ENCODE measurements at places on chromosomes 13 and 19.
A peak's percentile ranks its signal among the peaks of the same experiment; 100 is the strongest.

GRCh38 chr13:26964278-26965250 lies 204.0 kb upstream of the GPR12 start:
- no peak for DNase-seq

DNA sequence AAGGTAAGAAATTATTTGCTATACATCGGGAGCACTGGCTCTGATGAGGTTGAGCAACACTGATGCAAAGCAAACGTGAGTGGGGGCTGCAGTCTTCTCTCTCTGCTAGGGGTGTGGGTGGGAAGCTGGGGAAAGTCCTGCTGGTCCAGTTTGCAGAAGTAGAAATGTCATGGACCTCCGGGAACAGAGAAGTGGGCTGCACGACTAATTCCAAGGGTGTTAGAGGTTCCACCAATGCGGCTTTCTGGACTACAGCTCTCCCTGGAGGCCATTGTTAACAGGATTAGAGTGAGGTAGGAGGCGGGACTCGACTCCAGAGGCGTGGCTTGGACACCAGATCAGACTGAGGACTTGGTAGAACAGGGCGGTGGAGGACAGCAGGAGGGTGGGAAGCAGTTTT lies 5.7 kb upstream of the FBXO27 start:
- no peak for DNase-seq

GRCh38 chr19:29812080-29812880 lies 489 bp downstream of the CCNE1 start:
- DNase-seq, result no peak

DNA sequence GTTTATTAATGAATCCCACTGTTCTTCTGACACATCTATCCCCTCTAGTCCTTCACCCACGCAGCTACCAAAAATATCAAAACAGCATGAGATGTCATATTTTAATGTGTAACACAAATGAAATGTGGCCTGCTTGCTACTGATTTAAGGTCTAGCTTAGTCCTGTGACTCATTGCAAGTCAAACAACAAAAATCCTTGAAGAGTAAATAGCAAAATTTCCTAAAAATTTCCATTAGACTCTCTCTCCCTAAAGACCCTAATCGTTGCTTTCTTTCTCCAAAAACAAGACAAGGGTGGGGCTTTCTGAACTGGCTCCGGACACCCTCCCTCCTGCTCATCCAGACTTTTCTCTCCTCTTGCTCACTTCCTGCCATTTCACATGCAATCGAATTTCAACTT lies 99.9 kb upstream of the IPO5 start:
- DNase-seq, result no peak

DNA sequence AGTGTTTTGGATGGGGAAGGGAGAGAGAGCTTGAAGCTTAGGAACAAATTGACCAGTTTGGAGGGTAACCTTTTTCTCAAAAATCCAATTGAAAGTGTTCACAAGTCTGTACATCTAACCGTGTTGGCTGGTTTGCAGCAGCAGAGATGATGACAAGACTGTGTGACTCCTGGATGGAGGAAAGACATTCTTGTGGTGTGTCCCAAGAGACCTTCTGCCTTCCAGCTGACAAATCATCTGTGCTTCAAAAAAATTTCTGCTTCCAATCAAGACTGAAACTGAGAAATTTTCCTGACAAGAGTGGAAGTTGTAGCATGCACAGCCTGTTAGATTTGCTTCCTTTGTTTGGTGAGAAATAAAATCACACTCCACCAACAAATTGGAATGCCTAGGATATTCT lies 56.2 kb downstream of the LACC1 start:
- DNase-seq, result no peak

DNA sequence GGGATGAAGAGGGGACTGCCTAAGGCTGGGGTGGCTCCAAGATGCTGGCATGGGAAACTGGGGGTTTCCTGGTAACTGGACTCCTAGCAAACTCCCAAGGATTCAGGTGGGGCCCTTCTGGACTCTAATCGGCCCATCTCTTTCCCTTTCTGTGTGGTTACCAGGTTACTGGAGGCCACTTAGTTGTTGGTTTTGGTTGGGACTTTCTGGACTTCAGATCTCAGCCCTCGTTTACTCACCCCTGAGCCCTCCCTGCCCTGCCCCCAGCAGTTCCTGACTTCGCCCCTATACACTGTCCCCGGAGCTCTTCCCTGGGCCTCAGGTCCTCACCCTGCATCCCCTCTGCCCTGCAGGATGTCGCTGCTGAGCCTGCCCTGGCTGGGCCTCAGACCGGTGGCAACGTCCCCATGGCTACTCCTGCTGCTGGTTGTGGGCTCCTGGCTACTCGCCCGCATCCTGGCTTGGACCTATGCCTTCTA lies 328 bp downstream of the CYP4F12 start:
- no peak for DNase-seq

DNA sequence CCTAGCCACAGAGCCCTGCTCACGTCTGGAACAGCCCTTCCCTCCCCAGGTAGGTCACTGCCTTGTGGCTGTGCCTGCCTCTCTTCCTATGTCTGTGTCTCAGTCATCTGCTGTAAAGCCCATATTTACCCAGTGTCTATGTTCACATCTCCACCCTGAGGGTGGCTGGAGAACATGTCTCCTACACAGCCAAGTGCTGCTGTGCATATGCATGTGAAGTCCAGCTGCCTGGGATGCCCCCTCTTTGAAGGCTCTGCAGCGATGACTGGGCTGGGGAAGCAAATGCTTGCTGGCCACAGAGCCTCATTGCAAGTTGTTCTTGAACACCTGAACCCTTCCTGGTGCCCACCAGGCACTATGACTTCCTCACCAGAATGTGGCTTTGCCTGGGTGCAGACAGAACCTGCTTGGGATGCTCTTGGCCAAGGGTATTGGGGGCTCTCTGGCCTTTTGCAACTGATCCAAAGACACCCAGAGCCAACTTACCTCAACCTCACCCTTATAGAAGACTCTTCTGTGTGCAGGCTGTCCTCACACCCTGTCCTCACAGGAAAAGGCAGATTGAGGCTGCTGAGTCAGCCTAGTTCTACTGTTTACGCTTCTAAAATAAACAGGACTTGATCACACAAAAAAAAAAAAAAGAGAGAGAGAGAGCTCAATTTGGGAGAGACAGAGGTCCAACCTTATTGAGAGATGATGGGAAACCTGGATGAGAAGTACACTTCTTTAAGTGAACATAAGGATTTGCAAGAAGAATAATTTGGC lies 26.5 kb downstream of the MRPL57 start:
- no peak for DNase-seq

- peak; percentile 71 for DNase-seq
These were observed 616 bp downstream of the HNRNPUL1 start for GRCh38 chr19:41264581-41265394.

DNA sequence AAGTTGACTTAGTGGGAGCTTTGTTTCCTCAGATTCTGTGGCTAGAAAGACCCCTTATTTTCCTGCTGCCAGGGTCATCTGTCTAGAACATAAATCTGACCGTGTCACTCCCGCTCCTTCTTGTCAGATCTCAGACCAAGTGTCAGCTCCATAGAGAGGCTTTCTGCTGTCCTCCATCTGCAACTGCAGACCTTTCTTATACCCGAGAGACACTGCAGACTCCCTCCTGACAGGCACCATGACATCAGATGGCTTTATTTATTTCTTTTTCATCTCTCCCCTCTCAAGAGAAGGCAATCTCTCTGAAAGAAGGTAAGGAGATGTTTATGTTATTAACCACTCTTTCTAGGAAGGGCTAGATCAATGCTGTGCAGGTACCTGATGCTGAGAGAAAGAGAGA lies 726.5 kb downstream of the UQCRFS1 start:
- no peak for DNase-seq

Data from stimulated activated CD4-positive, alpha-beta T cell treated with anti-CD3 and anti-CD28 coated beads, Interleukin-12 subunit alpha, Interleukin-12 subunit beta, amount 100 ng/mL, for 4 hours (primary cell).